ENCODE measurements at places on chromosomes 3 and 15. TPM values are rescaled to one million over a fixed set of nuclear protein-coding genes. Genes with fewer than 3 reads are reported as not detected.

DNA sequence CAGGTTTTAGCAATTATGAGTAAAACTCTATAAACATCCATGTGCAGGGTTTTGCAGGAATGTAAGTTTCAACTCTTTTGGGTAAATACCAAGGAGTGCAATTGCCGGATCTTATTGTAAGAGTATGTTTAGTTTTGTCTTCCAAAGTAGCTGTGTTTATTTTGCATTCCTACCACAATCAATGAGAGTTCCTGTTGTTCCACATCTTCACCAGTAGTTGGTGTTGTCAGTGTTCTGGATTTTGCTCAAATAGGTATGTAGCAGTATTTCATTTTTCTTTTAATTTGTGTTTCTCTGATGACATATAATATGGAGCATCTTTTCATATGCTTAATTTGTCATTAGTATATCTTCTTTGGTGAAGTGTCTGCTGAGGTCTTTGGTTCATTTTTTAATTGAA is 185.1 kb upstream of the GALNT15 start:
- no peak for DNase-seq

- no peak for DNase-seq
Measured at GRCh38 chr3:71510510-71510909, 73.0 kb downstream of the FOXP1 start.

GRCh38 chr3:42055291-42055690 is 35.9 kb upstream of the TRAK1 start:
- no peak for DNase-seq

DNA sequence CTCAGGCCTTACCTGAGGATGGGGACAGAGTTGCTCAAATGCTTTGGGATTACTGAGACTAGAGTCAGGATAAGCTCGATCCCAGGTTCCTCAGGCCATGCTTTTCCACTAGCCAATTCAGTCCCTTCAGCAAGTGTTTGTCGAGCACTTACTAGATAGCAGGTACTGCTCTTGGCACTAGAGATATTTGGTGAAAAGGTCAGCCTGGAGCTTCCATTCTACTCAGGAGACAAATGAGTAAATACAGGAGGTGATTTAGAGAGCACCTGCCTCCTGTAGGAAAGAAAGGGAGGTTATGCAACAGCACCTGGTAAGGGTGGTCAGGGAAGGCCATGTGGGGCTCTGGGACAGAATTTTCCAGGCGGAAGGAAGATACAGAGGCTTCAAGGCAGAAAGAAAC is 99.9 kb downstream of the CACNA1D start:
- DNase-seq, result no peak

DNA sequence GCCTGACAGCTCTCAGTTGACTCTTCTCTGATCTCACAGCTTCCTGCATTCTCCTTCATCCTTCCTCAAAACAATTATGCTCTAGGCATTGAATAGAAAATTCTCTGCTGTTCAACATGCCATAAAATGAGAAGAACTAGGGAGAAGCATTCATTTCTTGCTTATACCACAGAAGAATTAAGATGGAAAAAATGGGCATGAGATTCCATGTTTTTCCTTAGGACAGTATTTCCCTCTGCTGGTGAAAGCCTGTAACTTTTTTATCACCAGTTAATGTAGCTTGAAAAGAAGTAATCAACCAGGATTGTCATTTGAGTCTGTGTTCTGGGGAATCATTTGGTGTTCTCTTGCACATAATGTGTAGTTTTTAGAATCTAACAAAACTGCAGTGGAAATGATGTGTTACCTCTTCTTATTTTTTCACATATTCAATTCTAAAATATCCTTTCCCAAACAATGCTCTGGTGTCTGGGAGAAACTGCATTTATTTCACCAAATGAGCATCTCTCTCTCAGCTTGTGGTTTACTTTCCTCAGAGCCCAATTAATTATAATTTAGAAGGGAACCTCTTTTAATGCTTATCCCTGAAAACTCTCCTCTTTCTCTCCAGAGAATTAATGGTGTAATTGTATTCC is 92.8 kb upstream of the DCBLD2 start:
- no peak for DNase-seq

DNA sequence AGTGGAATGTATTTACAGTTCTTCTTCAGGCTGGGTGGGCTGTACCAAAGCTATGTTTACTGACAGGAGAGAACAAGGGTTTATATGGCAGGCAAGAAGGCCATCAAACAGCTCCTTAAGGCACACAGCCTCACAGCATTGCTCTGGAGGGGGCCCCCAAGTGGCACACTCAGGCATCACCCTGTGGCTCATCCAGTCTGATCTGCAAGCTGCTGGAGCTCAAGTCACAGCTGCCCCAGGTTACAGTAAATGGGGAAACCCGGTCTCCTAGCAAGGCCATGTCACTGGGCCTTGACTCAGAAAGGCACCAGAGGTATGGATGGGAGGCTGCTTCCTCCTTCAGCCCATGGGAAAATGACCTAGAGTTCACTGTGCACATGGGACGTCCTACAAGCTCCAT is 67.5 kb downstream of the TFG start:
- no peak for DNase-seq

DNA sequence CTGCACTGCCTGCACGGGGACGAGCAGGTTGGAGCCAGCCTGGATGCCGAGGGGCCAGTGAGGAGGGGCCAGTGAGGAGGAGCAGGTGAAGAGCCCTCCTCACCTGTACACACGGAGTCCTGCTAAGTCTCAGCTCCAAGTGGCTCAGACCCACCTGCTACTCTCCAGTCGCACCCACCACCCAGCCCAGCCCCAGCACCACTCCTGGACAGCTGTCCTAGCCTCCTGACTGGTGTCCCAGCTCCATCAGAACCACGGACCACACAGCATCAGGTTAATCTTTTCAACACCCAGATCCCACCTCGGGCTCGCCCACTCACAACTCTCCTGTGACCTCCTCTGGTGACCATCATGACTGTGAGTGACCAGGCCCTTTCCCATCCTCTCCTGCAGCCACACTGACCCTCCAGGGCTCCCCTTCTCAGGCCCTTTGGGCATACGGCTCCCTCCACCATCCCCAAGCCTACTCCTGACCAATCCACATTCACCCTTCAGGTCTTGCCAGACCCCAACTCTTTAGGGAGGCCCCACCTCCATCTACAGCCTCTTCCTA is 13.8 kb downstream of the EFCC1 start:
- DNase-seq, result no peak

DNA sequence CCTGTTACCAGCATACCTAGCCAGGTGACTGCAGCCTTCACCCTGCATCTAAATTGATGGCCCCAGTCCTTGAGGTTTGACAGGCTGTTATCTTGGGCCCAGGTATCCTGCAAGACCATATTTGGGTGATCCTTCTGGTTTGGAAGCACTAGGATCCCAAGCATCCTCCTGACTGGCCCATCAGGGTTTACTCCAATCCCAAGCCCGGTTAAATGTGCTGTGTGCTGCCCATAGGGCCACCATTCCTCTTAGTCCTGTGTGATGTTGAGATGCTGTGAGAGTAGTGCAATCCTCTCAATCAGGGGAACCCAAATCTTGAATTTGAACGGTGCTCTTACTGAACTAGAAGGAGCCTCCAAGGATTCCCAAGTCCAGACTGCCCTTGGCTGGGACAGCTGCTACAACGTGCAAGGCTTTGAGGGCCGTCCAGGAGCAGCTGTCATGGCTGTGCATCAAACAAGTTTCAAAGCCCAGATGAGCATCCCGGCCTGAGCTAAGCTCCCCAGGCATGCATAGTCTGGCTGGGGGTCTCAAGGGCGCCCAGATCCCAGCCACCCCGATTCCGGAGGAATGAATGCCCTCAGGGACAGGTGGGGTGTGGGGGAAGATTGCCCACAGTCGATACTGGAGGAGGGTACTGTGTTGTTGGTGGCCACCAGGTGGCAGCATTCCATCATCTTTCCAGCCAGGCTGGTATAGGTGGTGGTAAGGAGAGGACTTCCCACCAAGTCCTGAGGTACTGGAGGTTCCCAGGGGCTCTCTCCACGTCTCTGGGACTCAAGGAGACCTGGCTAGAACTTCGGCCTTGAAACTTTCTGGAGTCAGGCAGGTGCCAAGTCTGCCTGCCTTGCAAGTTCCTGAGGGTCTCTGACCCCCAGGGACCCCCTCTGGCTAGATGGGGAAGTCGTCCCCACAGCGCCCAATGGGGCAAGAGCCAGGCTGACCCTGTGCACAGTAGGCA is 32.6 kb downstream of the RBM5 start:
- DNase-seq, result peak; percentile 83

DNA sequence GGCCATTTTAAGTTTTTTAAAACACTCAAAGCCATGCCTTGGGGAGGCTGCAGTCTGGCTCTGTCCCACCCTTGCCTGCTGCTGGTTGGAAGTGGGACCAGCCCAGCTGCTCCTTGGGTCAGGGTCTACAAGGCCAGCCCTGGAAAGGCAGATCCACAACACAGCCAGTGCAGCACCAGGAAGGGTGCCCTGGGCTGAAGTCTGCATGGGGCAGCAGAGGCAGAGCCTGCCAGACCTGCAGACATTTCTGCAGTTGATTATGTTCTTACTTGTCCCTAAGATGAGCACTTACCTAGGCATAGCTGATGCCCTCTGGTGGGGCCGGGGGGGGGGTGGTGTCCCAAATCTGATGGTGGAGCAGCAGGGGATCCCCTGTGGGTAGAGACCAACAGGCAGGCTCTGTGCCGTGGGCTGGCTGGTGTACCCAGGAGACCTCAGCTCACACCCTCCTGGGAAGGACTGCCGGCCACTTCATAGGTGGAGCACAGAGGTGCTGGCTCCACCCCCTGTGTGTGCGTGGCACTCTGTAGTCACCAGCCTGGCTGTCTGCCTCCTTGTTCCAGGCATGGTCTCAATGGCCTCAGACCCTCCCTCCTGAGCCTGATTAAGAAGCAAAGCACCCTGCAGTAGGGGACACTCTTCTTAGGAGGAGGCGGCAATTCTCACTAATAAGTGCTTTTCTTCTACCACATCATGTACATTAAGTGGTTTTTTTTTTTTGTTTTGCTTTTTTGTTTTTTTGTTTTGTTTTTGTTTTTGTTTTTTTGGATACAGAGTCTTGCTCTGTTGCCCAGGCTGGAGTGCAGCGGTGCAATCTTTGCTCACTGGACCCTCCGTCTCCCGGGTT is 97.4 kb upstream of the KLF13 start:
- no peak for DNase-seq

- no peak for DNase-seq
Measured at GRCh38 chr15:47542312-47542989, 174.9 kb upstream of the SEMA6D start.

Gene ACTRT3
- 1.8 TPM for total RNA-seq

Gene CFAP100
- total RNA-seq, result not detected

Gene KY
- total RNA-seq, result not detected

Gene ALDH1A2
- not detected for total RNA-seq

Gene ITIH3
- total RNA-seq, result not detected

Gene TRH
- 1.7 TPM for total RNA-seq

Measured in glutamatergic neuron (in vitro differentiated cells).